ENCODE measurements at places on chromosomes 16 and 17. TPM values are rescaled to one million over a fixed set of nuclear protein-coding genes. Genes with fewer than 3 reads are reported as not detected.

DNA sequence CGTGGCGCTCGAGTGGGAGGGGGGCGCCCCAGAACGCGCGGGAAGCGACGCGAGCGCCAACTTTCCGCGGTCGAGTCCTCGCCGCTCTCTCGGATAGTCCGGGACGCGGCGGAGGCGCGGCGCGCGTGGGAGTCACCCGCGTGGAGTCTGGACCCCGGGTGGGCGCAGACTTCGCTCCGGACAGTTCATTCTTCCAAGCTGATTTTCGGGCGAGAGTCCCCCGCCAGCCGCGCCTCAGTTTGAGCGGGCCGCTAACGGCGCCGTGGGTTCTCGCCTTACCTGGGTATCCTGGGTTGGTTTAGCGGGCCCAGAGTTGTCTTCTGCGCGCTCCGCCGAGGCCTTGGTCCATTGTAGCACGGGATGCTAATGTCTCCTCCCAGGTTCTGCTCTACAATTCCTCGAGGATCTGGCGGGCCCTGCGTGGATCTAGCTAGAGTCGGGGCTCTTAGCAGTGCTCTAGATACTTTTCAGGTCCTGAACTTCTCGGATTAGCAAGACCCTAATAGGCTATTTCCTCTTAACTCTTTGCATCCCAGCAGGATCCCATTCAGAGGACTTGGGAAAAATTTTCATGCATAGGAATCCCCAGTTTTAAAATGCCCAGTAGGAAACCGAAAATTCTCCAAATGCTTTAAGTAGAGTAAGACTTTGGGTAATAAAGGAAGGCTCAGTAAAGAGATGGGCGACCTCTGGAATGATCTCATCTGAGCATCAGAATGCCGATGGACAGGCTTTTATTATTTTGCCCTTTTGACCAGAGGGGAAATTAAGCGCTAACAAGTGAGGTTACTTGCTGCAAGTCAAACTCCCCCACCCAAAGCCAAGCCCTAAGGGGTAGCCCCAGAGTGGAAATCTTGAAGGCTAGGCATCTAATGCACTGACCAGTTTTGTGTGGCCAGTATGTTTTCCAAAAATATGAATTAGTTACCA is 537 bp upstream of the GJC1 start:
- peak; percentile 89 for DNase-seq

GRCh38 chr17:3222505-3222904 is 15.0 kb downstream of the OR1A1 start:
- no peak for DNase-seq

GRCh38 chr16:87368029-87368770 is 15.4 kb downstream of the FBXO31 start:
- DNase-seq = no peak

DNA sequence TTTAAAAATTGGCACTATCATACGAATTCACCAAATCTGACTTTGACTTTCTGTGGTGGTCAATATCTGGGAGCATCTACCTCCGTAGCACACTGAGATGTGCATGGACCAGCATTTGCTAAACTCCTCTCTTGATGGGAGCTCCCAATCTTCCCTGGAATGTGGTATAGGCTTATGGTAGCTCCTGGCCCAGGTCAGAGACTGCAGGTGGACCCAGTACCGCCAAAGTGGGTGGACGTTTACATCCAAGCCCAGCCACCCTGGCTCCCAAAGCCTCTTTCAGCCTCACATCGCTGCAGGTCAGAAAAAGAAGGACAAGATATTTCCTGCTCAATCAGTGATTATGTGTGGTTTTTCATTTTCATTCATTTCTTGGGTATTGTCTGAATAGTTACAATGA is 43.1 kb upstream of the NKD1 start:
- no peak for DNase-seq

Gene RAB37
- total RNA-seq = 1.3 TPM

Gene BAHCC1
- total RNA-seq = 11.0 TPM

Gene NOD2
- total RNA-seq = 4.5 TPM

Gene GRB7
- 0.29 TPM for total RNA-seq

DNA sequence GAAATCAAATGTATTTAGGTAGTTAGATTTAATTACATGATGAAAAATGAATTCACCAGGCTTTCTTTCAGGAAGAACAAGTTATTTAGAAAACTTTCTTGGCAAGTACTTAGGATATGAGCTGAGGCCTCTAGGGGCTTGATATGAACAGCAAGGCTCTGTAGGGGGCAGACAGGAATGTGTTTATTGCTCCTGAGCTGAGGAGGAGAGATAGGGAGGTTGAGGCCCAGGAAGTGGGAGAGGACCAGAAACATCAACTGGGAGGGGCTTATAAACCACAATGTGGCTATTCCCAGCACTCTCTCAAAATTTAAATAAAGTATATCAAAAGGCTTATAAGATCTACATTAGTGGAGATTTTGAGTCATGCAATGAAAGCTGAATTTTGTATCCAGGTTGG is 154.0 kb upstream of the MAF start:
- DNase-seq = no peak

- no peak for DNase-seq
Observed at GRCh38 chr17:69722518-69722917, 308.0 kb downstream of the MAP2K6 start.

Gene COQ9
- total RNA-seq = 39.2 TPM

Gene PTX4
- total RNA-seq = 0.35 TPM

Gene CDK5R1
- total RNA-seq = 1.8 TPM

DNA sequence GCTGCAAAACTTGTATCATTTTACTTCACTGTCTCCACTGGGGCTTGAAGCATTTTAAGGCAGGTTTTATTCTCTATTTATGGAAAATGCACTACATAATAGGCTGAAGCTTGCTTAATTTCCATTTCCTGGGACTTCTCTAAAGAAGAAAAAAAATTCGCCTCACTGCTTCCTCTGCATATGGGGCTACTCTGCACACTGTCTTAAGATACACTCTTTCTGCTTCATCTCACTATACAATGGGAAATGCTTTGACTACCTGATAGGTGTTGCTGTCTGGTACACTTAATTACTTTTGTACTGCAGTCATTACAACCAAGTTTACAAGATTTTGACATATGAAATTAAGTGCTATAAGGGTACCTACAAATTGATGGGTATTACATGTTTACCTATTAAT is 466.0 kb downstream of the KCNJ18 start:
- no peak for DNase-seq

DNA sequence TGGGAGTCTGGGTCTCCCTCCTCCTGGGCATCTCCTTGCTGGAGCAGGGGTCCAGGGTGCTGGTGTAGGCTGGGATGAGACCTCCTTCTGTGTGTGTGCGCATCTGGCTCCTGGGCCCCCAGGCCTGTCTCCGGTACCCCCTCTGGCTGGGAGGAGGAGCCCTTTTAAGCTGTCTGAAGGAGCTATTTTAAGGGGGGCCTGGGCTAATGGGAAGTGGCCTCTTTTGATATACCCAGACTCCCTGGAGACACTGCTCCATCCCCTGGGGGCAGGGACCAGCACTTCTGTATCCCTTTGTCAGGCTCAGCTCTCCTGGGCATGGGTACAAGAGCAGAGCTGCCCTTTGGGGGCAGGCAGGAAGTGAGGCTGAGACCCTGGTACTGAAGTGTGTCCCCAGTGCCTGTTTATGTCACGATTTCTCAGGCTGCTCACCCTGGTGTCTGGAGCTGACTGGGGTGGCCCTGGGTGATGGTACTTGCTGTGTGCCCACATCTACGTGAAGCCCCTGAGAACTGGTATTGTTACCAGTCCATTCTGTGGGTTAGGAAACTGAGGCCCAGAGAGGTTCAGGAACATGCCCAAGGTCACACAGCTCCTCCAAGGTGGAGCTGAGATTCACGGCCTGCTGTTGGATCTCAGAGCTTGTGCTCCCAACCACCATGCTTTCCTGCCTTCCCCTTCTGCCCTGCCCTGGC is 6.5 kb downstream of the ADCY7 start:
- no peak for DNase-seq

GRCh38 chr16:69116906-69117305 is 11.5 kb downstream of the HAS3 start:
- peak; percentile 62 for DNase-seq

Gene NEUROD2
- not detected for total RNA-seq

Gene GALR2
- total RNA-seq = not detected

GRCh38 chr17:74687886-74688285 is 24.8 kb downstream of the CD300LF start:
- no peak for DNase-seq

Gene KARS1
- total RNA-seq = 101 TPM

DNA sequence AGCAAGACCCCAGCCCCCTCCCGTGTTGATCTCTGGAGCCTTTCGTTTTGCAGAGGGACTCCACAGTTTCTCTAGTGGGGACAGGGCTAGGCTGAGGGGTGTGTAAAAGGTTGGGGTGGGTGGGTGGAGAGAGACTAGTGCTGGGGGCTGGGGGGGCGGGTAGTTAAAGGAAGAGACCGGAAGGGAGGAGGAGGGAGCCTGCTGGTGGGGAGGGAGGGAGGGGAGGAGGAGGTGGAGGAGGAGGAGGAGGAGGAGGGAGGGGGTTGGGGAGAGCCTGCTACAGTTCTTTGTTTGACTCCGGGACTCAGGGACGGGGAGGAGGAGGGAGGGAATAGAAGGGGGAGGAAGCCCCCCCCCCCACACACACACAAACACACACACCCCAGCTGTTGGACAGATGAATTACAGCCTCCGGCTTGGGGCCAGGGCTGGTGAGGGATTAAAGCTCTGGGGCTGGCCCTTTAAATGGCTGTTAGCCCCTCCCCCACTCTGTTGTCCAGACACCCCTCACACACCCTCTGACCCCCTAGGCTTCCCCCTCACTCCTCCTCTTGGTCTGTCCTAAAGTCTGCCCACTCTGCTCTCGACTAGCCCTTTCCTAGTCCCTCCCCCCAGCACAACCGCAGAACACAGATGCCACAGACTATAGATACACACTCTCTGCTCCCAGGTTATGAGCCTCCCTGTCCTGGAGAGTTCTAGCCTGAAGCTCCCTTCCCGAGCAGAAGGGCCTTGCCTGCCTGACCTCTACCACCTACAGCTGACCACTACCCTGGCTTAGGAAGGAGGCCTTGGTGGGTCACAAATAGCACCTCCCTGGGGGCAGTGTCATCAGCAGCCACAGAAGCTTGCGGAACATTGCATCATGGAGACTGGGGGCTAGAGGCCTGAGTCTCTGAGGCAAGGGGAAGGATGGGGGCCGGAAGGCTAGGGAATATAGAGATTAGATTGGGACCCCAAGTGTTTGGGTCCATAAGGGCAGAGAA is 4.4 kb downstream of the KDM6B start:
- peak; percentile 62 for DNase-seq

DNA sequence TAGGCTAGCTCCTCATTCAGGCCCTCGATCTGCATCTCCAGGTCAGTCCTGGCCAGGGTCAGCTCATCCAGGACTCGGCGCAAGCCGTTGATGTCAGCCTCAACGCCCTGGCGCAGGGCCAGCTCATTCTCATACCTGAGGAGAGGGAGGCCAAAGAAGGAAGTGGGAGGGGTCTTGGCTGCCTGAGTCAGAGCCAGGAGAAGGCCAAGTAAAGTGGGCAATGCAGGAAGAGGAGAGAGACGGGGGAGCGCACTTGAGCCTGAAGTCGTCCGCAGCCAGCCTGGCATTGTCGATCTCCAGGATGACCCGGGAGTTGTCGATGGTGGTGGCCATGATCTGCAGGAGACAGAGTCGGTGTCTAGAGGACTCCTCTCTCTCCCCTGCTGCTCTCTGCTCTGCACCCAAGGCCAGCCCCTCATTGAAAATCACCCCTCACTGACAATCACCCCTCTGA is 1.8 kb downstream of the KRT15 start:
- no peak for DNase-seq

Gene IRX3
- 1.4 TPM for total RNA-seq

DNA sequence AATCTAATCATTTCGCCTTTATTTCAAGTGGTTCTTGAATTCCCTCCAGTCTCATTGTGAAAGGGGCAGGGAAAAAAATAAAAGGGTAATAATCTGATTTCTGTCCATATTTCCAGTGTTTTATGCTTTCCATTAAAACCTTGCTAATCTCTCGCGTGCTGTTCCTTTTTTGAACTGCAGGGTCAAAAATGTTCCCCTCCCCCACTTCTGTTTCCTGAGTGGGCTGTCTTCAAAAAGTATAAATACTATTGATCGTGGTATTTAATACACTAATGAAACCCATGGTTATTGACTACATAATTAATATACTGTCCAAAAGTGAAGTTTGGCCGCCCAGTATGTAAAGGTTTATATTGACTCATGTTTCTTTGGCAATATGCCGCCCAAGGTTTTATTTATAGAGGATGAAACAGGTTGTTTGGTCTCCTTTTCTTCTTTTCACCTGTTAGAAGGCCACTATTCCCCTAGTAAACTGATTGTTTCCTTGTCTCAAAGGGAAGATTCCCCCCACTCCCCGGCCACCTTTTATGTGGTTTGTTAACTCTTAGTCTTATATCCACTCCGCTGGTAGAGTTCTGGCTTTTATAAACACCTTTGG is 69.7 kb downstream of the RPA1 start:
- DNase-seq = no peak

GRCh38 chr17:1989135-1989534 is 36.0 kb downstream of the RTN4RL1 start:
- no peak for DNase-seq

DNA sequence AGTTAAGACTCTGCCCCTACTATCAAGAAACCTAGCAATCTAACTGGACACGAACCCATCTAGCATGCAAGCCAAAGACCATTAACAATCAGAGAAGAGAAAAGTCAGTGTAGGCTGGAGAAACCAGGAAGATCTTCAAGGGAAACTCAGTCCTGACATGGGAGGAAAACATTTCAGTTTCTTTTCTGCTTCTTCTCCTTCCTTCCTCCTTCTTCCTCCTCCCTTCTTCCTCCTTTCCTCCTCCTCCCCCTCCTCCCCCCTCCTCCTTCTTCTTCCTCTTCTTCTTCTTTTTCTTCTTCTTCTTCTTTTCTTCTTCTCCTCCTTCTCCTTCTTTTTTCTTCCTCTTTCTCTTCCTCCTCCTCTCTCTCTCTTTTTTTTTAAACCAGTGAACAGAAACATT is 29.6 kb upstream of the SHISA9 start:
- DNase-seq = no peak

Gene ODAD4
- total RNA-seq = 0.48 TPM

Gene HSD3B7
- total RNA-seq = 51.1 TPM

DNA sequence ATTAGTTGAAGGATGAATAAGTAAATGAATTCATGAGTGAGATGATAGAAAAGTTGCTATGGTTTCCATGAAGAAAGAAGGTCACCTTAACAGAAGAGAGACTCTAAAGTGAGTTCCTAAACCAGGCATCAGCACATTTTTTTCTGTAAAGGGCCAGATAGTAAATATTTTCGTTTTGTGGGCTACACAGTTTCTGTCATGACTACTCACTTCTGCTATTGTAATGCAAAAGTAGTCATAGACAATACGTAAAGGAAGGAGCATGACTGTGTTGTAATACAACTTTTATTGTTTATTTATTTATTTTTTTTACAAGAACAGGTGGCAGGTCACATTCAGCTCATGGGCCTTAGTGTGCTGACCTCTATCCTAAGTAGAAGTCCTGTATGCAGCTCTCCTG is 426.1 kb upstream of the DYNLRB2 start:
- no peak for DNase-seq

Gene CHD9NB
- 0.48 TPM for total RNA-seq

GRCh38 chr16:77840673-77841501 is 52.5 kb downstream of the VAT1L start:
- no peak for DNase-seq

Gene DOC2A
- 0.42 TPM for total RNA-seq

All from mesenteric fat pad (tissue), 1 donor.